ENCODE measurements at places on chromosomes 4 and X.

GRCh38 chrX:108224218-108224617 lies 132.6 kb downstream of the ATG4A start:
- DNase-seq = no peak

DNA sequence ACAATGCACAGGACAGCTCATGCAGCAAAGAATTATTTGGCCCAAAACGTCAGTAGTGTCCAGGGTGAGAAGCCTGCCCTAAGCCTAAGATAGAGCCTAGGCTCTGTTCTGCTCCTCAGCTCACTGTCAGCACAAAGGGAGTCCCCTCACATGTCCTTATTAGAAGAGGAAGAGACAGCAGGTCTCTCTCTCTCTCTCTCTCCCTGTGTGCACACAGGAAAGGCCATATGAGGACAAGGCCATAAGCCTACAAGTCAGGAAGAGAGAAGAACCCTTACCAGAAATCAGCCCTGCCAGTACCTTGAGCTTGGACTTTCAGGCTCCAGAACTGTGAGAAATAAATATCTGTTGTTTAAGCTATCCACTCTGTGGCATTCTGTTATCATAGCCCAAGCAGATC lies 20.4 kb downstream of the FAM184B start:
- no peak for DNase-seq

- DNase-seq = no peak
Observed at GRCh38 chr4:151862766-151863165, 102.0 kb upstream of the GATB start.

DNA sequence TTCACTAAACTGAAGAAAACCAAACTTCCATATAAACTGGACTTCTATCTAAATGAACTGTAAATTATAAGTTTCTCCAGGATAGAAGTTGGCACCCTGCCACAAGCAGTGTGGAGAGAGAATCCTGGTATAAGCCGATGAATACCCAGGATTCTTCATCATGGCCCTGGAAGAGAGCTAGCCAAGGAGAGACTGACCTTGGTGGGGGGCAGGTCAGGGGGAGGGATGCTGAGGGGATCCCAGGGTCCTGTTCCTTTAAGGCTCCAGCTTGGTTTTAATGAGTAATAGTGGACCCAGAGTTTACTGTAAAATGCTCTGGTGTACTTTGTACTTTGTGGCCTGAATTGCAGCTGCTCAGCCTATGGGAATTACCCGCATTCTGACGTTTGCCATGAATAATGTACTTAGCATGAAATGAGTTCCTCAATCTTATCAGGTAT lies 16.9 kb downstream of the RASSF6 start:
- DNase-seq = no peak

DNA sequence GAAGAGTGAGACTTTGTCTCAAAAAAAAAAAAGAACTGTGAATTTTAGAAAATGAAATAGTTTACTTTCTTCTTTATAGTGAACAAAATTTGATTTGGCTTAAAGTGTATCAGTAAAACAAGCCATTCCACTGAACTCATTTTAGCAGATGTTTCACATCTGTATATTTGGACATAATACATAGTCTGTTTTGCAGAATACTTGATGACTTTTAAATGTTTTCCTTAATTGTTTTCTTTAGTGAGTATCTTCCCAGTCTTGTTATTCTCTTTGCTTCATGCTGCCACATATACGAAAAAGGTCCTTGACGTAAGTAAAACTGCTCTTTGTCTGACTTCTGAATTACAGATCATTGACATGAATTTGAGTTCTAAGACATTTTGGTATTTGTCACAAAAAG lies 8.3 kb downstream of the TMEM33 start:
- no peak for DNase-seq

DNA sequence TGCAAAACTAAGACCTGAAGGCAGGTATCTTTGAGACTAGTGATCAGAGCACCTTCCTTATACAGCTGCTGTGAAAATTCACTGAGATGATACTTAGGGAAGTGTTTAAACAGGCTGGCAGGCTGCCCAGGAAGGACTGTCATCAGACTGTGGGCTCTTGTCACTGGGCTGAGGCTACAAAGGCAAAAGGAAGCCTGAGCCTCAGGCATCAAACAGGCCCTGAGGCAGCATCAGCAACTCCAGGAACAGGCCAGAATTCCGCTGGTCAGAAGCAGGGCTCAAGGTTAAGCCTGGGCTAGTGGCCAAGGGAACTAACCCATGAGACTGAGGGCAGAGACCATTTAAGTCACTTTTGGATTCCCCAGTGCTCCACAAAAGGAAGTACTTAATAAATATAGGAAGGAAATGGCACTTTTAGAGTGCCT lies 12.8 kb downstream of the PJA1 start:
- DNase-seq = no peak

DNA sequence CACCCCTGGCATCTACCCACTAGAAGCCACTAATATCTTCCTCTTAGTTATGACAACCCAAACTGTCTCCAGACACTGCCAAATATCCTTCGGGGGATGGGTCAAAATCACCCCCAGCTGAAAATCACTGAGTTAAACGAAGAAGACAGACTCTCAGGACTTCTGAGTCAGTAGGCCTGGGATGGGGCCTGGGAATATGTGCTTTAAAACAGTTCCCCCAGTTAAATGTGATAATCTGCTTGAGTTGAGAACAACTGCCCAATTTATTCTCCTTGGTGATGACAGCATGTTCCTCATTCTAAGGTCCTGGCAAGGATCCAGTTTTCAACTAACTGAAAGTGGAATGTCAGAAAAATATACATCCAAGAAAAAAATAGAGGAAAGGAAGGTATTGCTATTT lies 52.4 kb downstream of the CBLL2 start:
- no peak for DNase-seq

DNA sequence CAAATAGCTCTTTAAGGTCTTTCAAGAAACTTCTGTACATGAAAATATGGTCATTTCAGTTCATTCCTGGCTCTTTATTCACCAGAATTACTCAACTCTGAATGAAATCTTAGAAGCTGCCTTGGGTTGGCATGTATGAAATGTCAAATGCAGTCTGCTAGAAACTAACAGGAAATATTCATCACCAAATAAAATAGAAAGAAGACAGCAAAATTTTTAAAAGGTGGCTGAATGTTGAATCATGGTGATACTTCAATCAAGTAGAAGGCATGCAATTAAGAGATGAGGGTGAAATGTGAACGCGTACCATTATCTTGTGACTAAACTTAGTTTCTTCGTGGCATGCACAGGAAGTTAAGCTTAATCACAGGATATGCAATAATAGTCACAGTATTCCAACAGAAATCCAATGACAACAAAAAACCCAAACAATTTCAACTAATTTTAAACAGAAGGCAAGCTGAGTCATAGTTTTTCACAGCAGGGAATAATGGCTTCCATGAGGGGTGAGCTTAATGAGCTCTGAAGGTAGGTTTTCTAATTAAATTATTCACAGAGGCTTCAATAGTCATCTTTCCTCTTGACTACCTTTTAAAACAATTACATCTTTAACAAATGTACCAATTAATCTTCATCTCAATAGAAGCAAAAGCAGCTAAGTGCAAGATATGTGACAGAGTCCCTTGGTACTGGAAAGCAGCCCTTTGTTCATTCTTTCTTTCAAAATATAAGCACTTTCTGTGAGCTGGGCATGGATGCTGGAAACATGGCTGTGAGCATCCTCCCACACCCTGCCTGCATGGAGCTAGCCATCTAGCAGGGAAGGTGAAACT lies 44.5 kb downstream of the SCFD2 start:
- DNase-seq = no peak

DNA sequence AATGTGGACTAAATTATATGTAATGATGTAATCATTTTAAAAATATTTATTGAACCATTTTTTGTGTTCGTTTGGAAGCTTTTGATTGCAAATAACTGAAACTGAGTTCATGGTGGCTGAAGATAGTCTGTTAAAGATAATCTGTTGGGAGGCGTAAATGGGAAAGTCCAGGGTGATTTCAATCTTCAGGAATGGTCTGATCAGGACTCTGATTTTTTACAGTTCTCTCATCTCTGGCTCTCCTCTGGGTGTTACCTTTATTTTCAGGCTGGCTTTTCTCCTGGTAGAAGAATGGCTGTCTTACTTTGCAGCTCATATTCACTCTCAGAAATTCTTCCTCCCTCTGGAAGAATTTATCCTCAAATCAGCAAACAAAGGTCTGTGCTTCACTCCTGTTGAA lies 199.0 kb upstream of the LEF1 start:
- DNase-seq = no peak

- no peak for DNase-seq
Observed at GRCh38 chr4:15668566-15669435, 12.8 kb upstream of the FAM200B start.

DNA sequence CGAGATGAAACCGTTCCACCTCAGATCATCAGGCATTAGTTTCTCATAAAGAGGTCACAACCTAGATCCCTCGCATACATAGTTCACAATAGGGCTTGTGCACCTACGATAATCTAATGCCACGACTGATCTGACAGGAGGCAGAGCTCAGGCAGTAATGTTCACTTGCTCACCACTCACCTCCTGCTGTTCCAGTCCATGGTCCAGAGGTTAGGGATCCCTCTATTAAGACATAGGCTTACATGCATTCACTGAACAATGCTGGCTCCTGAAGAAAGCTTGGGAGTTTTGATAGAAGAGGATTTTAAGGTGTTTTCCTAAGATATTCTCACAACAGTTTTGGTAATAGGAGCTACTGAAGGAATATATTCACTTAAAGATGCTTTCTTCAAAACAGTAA lies 236.1 kb upstream of the FTHL17 start:
- no peak for DNase-seq

DNA sequence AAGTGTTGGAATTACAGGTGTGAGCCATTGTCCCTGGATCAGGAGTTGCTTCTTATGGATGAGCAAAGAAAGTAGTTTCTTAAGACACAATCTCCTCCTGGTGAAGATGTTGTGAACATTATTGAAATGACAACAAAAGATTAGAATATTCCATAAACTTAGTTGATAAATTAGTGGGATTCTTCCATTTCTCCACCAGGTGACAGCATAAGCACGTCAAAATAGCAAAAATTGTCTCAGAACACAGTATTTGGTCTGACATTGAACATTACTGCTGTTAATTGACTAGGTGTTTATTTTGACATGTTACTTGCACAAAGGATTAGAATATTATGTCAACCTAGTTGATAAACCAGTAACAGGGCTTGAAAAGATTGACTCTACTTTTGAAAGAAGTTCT lies 21.6 kb downstream of the CLDN34 start:
- DNase-seq = no peak

- no peak for DNase-seq
Observed at GRCh38 chr4:168162604-168163003, 70.3 kb downstream of the ANXA10 start.

DNA sequence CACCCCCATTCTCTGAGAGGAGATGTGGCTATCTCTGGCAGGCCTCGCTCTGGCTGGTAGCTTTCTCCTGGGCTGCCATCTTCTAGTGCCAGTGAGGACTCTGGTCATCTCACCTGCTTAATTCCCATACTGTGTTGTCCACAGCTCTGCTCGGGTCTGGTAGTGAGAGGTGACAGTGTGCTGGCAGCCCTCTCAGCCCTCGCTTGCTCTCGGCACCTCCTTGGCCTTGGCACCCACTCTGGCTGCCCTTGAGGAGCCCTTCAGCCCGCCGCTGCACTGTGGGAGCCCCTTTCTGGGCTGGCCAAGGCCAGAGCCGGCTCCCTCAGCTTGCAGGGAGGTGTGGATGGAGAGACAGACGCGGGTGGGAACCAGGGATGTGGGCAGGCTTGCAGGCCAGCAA lies 52.7 kb downstream of the CPLX1 start:
- no peak for DNase-seq

GRCh38 chr4:174365018-174365587 lies 81.4 kb downstream of the CEP44 start:
- DNase-seq = no peak

DNA sequence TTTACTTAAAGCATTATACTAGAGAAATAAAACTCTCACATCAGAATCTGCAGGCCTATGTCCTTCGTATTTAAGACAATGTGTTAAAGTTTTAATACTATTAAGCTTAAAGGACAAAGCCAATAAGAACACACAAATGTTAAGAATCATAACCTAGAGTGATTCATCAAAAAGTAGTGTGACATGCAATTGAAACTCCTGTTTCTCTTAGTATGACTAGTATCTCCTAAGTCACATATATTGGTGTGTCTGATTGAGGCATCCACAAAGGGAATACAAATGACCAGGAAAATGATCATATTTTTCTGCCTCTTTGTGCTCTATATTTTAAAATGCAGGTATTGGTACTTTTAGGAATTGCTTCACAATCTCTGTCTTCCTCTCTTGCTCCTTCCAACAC lies 23.8 kb downstream of the GPRASP3 start:
- DNase-seq = no peak

- no peak for DNase-seq
Observed at GRCh38 chr4:75142850-75143249, 209.9 kb downstream of the PARM1 start.

GRCh38 chrX:14083783-14084182 lies 54.1 kb upstream of the GEMIN8 start:
- no peak for DNase-seq

- no peak for DNase-seq
Observed at GRCh38 chr4:140281828-140282552, 91.5 kb upstream of the SCOC start.

DNA sequence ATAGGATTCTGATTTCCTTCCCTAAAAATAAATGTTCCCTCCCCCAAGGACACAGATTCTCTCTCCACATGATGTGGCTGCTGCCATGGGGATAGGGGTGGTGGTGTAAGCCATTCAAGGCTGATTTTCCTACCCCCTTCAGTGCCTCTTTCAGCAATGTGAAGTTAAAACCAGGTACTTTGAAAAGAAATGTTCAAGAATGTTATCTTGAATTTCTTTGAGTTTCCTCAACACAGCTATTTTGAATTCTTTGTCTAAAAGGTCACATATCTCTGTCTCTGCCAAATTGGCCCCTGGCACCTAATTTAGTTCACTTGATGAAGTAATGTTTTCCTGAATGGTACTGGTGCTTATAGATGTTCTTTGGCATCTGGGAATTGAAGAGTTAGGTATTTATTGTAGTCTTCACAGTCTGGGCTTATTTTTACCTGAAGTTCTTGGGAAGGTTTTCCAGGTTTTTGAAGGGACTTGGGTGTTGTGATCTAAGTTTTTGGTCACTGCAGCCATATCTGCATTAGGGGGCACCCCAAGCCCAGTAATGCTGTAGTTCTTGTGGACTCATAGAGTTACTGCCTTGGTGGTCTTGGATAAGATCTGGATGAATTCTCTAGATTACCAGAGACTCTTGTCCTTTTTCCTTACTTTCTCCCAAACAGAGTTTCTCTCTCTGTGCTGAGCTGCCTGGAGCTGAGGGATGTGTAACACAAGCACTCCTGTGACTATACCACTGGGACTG lies 7.6 kb upstream of the DIPK2B start:
- DNase-seq = no peak

DNA sequence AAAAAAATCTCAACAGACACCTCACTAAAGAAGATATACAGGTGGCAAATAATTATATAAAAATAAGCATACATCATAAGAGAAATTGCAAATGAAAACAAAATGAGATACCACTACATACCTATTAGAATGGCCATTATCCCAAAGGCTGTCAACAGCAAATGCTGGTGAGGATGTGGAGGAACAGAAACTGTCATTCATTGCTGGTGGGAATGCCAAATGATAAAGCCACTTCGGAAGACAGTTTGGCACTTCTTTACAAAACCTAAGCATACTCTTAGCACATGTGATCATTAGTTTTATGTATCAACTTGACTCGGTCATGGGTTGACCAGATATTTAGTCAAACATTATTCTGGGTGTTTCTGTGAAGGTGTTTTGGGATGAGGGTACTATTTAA lies 13.5 kb upstream of the MANBA start:
- no peak for DNase-seq
